ENCODE measurements at places on chromosomes 2 and 18.

DNA sequence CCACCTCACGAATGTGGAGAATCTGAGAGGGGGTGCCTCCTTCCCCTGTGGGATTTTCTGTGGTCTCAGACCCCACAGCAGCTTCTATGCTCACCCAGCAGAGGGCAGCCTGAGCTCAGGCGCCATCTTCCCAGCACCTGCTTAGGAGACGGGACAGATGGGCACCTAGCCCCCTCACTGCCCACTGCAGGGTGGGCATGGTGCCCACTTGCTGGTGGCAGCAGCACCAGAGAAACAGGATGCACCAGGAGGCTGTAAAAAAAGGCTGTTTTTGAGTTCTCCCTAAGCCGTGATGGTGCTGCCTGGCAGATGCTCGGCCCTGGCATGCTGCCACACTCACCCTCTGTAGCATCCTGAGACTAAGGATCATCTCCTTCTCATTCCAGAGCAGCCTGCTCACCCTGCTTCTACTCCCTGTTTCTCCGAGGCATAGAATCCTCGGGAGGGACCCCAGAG, 19.1 kb upstream of the SLC20A1 start:
- peak; percentile 29 for DNase-seq

DNA sequence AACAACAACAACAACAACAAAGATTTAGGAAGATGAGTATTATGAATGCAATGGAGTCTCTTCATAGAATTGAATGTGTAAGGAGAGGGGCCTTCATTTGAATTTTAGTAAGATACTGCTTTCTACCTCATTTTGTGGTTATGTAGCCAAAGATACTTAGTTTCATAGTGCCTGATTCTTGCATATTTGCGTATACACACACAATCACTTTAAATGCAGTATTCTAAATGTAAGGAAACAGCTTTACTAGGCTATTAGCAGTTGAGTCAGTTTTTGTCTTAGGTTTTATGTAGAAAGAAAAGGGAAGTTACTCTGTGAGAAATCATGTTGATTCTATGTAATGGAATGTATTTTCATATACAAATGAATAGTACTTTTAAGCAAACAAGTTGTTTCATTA, 80.5 kb downstream of the HAUS1 start:
- DNase-seq = no peak

GRCh38 chr2:172394002-172394401, 33.4 kb upstream of the ITGA6 start:
- no peak for DNase-seq

DNA sequence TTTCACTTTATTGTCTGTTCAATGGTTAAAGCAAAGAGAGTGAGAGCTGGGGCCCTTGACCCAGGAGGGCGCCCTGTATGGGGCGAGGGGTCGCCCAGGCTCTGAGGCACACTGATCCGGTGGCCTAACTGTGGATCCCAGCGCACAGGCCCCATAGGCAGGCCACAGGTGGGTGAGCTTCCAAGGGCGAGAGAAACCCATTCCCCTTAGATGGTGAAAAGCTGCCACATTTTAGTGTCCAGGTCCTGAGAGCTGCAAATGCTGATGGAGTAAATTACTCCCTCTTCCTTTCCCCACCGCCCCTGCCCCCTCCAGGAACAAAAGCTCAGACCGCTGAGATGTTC, 5.9 kb upstream of the DLX2 start:
- no peak for DNase-seq

DNA sequence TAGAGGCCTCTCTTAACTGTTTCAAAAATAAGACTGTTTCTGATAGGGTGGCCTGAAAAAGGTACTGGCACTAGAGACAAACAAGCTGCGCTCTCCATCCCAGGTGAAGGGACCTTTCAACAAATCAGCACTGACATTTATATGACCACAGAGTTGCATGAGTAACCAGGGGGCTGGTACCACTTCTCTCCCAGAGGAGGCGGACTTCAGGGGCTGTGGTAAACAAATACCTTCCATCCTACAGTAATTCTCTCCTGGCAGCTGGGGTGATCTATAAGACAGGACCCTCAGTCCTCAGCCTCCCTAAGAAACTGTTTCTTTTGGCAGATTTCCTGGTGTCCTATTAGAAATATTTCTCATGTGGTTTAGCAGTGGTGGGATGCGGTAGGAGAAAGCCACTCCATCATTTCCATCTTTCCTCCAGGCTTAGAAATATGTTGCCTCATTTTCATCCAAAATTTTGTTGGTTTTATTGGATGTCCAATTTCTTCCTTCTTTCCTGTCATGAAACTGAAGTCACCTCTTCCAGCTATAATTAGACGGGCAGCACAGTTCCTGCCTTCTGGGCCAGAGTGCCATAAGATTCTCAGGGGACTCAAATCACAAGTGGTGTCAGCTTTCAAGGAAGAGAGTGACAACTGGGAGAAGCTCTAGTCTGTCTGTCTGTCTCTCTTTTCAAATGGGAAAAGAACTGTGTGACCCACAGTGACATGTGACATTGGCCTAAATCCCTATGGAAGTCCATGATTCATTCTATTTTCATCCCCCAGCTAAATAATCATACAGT, 96.4 kb downstream of the CYRIA start:
- DNase-seq = no peak

DNA sequence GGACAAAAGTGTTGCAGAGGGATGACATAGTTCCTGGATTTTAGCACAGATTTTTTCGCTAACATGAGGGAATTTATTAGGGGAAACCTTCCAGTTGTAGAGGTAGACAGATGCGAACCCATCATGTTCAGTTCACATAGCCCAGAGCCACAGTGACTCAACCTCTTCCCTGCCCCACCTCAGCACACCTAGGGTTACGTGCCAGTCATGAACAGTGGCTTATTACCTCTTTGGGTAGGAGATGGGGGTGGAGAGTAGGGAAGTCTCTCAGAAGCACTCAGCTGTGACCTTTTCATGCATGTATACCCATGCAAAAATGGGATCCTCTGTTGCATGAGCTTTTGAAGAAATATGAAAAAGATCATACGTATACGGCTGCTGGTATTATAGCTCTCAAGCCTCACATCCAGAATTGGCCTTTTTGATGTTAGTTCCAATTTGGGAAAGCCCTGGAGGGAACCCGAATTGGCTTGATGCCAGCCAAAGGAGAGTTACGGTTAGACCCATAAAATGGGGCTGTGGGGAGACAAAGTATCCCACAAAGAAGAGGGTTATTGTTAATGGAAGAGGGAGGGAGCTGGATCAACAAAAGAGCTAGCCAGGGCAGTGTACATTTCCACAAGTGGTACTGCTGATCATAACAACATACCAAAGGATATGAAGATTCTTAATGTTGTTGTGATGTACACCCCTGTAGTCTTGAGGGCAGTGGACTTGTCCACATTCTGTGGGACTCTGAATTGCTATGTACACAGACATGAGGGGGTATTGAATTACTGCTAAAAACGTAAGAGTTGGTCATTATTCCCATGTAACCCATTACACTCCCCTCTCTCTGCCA, 4.9 kb downstream of the TANC1 start:
- no peak for DNase-seq

- DNase-seq = no peak
Measured at GRCh38 chr18:12838178-12838634, 45.8 kb downstream of the PTPN2 start.

DNA sequence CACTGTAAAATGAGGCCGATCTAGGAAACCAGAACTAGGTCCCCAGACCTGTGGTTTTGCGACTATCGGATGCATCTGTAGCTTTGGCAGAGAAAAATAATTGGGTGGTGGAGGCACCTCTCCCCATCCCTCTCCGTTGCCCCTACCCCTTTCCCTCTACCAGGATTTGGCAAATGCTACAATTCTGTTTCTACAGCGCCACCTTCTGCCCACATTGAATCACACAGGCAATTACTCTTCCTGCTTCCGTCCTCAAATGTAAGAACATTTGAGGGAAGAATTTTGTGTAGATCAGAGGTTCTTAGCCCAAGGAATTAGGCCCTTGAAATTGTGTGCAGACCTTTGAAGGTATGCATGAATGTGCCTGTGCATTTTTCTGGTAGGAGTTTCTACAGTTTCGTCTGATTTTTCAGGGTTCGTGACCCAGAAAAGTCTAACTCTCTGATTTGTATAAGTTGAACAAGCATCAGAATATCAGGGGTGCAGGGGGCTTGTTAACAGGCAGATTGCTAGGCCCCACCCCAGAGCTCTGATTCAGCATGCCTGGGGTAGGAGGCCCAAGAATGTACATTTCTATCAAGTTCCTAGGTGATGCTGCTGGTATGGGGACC, 11.2 kb downstream of the ATP6V1B1 start:
- peak; percentile 12 for DNase-seq

Data from stimulated activated CD4-positive, alpha-beta T cell treated with anti-CD3 and anti-CD28 coated beads, Interleukin-1b, Interleukin-23, amount 100 ng/mL, for 1 hour (primary cell).